Upper lobe of left lung (tissue), 6 donors: ENCODE measurements at places on chromosomes 4 and X. TPM values are rescaled to one million over a fixed set of nuclear protein-coding genes. Genes with fewer than 3 reads are reported as not detected.

DNA sequence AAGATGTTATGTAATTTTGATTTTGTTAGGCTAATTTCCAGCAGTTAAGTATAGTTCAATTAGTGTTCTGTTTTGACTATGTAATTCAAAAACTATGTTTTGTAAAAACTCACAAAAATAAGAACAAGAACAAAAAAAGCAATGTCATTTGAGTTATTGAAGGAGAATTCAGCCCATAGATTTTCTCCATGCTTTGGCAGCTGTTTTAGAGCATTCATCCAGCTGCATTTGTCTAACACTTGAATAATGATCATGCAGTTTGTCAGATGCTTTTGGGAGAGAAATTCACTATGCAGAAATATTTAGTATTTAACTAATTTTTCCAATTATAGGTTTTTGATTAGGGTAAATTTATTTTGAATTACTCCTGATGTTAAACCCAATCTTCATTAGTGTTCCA, 14.2 kb downstream of the CPE start:
- no peak for DNase-seq

DNA sequence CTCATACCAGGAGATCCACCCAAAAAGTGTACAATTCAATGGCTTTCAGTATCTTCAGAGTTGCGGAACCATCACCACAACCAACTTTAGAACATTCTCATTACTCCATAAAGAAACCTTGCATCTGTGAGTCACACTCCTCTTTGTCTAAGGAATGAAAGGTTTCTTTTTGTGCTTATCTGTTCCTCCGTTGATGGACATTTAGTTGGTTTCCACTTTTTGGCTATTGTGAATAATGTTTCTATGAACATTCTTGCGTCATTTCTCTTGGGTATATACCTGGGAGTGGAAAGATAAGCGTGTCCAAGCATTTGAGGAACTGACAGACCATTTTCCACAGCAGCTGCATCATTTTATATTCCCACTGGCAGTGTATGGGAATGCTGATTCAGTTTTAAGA, 10.6 kb downstream of the FAM184B start:
- no peak for DNase-seq

DNA sequence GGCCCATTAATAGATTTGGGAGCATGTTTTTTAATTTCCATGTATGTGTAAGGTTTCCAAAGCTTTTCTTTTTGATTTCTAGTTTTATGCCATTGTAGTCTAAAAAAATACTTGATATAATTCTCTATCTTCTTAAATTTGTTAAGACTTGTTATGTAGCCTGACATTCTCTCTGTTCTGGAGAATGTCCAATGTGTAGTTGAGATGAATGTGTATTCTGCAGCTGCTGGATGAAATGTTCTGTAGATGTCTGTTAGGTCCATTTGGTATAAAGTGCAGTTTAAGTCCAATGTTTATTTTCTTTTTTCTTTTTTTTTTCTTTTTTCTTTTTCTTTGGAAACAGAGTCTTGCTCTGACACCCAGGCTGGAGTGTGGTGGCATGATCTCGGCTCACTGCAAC, 378.5 kb upstream of the MAD2L1 start:
- no peak for DNase-seq

DNA sequence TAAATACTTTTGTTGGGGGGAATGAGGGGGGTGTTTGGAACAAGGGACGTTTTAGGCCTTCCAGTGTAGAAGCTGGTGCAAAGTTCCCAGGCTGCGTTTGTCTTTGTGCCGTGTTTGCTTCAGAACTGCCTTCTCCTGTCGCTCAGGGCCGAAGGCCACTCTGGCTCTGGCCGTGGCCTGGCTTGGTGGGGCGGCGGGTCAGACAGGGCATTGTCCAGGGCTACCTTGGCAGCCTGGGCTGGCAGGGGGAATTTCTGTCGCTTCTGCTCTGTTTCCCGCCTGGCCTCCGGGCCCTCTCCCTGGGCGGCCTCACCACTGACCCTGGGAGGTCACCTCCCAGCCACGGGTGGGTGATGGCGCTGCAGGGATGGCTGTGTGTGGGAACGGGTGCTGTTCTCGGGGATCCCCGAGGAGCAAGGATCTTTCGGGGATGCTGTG, 140.0 kb downstream of the COL4A6 start:
- peak; percentile 50 for DNase-seq

GRCh38 chr4:168273838-168274237, 44.7 kb downstream of the DDX60 start:
- DNase-seq: no peak

GRCh38 chr4:87077914-87078585, 142.4 kb downstream of the KLHL8 start:
- no peak for DNase-seq

DNA sequence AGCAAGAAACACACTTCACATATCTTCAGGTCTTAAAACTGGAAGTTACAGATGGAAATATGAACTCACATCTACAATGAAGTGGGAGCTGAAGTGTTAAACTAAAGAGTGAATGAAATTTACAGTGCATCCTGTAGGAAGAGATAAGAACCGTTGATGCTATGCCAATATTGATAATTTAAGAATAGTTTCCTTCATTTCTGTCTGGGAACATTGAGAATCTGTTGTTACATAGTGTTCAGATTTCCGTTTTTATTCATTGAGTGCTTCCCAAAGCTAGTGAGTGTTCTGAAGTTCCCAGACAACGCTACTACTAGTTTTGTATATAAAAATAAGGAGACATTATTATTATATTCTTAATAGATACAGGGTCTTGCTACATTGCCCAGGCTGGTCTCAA, 52.3 kb downstream of the UBE2K start:
- DNase-seq: no peak

GRCh38 chrX:103373581-103373980, 2.8 kb upstream of the BEX3 start:
- no peak for DNase-seq

- no peak for DNase-seq
Measured at GRCh38 chrX:153610836-153611213, 11.9 kb upstream of the CCNQ start.

GRCh38 chrX:154082396-154083125, 15.0 kb downstream of the MECP2 start:
- DNase-seq: no peak

DNA sequence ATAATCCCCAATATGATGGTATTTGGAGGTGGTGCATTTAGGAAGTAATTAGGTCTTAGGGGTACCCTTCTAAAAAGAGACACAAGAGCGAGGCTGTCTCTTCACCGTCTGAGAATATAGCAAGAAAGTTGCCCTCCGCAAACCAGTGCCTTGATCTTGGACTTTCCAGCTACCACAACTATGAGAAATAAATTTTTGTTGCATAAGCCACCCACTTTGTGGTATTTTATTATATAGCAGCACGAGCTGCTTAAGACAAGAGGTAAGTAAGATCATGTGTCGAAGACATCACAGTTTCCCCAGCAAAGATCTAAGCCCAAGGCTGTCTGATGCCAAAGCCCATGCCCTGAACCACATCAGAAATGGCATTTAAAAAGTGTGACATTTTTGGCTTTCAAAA, 9.6 kb upstream of the EXOSC9 start:
- no peak for DNase-seq

CXCL11 gene
- not detected for total RNA-seq

SHISA3 gene
- total RNA-seq: 0.76 TPM

TREX2 gene
- 7.3 TPM for total RNA-seq

YIPF7 gene
- not detected for total RNA-seq

INTS6L gene
- 6.3 TPM for total RNA-seq

ADGRL3 gene
- 2.8 TPM for total RNA-seq

RBMXL3 gene
- not detected for total RNA-seq

HSFX1 gene
- not detected for total RNA-seq
